Activated CD8-positive, alpha-beta memory T cell treated with anti-CD3 and anti-CD28 coated beads for 4 hours (primary cell): ENCODE measurements at places on chromosomes 2 and 18.

GRCh38 chr18:25590456-25590855 lies 238.5 kb upstream of the ZNF521 start:
- DNase-seq: no peak

DNA sequence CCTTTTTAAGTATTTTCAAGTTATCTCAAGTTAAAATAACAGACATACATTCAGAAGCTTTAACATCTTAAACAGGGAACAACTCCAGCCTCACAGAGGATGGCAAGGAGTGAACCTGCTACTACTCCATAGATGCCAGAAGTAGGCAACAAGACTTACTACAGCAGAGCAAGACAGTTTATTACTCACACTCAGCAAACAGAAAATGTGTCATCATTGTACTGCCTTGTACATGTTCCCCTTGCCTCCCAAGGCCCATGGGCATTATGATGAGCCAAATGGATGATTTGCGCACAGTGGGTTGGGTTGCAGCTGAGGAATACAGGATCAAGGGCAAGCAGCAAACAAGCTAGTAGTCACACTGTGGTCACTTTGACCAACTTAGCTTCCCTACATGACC lies 80.6 kb upstream of the VRK2 start:
- DNase-seq: no peak

- DNase-seq: no peak
These were observed 105.0 kb downstream of the LTBP1 start for GRCh38 chr2:33051586-33052360.

- DNase-seq: no peak
These were observed 235.0 kb downstream of the CAMKMT start for GRCh38 chr2:44596537-44597320.

- no peak for DNase-seq
These were observed 14.1 kb upstream of the PMAIP1 start for GRCh38 chr18:59885579-59886163.

DNA sequence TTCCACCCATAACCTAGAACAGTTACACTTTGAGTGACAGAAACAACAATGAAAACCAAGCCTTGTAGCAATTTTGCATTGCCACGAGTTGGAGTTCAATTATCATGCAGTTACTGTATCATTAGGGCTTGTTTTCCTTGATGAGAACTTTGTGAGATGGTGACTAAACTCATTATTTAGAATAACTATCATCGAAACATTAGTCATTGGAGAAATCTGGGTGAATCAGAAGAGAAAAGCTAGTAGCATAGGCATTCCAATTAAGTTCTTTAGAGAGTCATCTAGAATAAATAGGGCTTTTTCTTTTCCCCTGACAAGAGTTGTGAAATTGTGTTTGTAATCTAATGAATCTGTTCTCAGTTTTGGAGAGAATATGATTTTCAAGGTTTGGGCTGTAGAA lies 122.8 kb upstream of the DOCK10 start:
- no peak for DNase-seq
